ENCODE measurements at places on chromosomes 1 and 21.

DNA sequence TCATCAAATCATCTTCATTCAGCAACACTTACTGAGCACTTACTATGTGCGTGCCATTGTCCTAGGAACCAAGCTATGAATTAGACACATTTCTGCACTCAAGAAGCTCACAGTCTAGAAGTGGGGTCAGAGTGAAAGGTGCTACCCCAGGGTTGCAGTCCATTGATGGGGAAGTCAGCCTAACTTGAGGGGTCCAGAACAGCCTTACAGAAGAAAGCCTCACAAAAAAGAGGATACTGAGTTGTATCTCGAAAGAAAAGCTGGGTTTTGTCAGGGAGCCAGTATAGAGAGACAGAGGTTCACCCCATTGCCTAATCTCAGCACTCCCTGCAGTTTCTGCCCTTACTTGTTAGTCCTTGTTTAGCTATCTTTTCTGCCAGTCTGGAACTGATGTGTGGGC is 153.1 kb upstream of the JUN start:
- no peak for DNase-seq

GRCh38 chr1:172638885-172639831 is 19.7 kb upstream of the FASLG start:
- DNase-seq, result no peak

DNA sequence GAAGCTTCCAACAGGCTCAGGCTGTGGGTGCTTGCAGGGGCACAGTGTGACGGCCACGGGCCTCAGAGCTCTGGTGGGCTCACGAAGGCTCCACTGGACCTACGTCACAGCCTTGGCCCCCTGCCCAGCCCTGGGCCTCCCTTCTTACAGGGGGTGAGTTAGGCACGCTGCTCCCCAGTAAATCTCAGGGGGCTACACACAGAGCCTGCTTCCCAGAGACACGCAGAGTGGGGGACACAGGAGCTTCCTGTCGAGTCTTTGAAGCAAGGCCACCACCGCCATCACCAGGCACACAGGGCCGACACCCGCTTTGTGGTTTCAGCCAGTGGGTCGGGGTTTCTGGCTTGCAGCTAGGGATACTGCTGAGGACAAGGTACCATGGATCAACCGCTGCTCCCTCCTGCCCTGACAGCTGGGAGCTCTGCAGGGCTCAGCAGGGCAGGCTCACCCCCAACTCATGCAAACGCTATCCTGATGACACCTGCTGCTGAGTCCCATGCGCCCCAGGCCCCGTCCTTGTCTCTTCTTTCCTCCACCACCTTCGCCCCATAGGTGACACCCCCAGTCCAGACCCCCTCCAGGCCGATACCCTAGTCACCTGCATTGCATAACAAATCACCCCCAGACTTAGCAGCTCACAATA is 5.5 kb upstream of the CFAP410 start:
- no peak for DNase-seq

- no peak for DNase-seq
Measured at GRCh38 chr1:246306415-246307037, 200.6 kb downstream of the SMYD3 start.

DNA sequence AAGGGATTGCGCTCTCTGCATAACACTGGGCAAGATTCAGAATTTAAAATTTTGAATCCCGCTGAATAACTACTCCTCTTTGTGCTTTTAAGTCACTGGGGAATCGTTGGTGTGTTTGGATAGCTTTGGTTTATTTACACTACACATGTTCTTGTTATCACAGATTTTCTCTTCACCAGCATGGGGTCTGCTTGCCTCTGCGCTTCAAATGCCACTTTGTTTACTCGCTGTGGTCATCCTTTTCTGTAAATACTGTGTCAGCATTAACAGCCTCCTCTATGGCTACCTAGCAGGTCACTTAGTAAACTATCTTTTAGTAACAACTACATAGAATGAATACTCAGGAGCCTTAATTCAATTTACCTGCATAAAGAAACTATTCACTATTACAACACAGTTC is 14.4 kb upstream of the KCNH1 start:
- DNase-seq, result no peak

GRCh38 chr1:53562291-53562980 is 103.2 kb downstream of the DMRTB1 start:
- DNase-seq, result no peak

GRCh38 chr21:45404730-45405270 is at the start of gene COL18A1:
Gene COL18A1 (plus strand): TSS chr21:45405165. CDS start chr21:45405231, 66 bp downstream.
- no peak for DNase-seq

DNA sequence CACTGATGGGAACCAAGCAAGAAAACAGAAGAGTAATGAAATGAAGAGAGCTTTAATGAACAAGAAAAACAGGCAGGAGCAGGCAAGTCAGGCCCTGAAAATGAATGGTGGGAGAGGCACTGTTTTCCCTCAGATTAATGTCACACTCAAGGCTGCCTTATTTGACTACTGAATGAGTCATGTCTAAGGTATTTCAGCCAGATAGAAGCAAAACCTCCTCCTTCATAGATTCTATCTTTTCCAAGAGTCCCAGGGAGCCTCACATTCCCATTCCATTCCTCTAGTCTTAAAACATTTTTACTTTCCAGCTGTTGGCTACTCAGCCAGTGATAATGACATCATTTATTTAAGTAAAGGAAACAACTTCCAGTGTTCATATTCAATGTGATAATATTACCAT is 228.4 kb upstream of the NRIP1 start:
- no peak for DNase-seq

- peak; percentile 27 for DNase-seq
Measured at GRCh38 chr1:112674986-112675727, 698 bp downstream of the MOV10 start.

DNA sequence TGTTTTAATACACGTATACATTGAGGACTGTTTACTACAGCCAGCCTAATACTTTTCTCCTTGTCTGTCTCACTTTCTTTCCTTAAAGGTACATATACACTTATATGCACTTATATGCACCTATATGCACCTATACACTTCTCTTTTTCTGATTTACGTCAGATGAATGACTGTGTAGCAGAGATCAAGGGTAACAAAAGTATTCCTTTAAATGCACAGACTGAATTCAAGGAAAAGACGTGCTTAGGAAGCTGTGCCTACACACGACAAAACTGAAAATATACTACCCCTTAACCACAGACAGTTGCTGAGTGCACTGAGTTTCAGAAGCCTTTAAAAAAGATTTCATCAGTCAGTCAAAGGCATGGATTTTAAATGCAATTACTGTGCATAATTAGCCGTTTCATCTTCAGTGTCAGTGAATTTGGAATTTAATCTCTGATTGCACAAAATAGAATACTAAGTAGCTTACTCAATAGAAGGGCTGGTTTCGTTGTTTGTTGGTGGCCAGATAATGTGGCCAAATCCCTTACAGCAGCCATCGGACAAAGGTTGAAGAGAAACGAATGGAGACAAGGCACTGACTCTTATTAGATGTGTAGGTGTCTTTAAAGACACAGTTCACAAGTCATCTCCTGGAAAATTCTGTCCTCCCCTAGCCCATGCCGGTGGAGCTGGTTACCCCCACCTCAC is 38.3 kb upstream of the TARBP1 start:
- DNase-seq, result no peak

- DNase-seq, result no peak
Measured at GRCh38 chr1:40625476-40626382, 39.8 kb downstream of the RIMS3 start.

DNA sequence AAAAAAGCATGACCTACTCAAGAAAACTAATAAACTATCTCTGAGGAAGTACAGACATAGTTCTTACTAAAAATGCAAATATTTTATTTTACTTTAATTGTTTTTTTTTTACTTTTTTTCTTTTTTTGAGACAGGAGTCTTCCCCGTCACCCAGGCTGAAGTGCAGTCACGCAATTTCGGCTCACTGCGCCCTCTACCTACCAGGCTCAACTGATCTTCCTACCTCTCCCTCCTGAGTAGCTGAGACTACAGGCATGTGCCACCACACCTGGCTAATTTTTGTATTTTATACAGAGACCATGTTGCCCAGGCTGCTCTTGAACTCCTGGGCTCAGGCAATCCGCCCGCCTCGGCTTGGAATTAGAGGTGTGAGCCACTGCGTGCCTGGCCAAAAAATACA is 1263.1 kb downstream of the KCNT2 start:
- no peak for DNase-seq

DNA sequence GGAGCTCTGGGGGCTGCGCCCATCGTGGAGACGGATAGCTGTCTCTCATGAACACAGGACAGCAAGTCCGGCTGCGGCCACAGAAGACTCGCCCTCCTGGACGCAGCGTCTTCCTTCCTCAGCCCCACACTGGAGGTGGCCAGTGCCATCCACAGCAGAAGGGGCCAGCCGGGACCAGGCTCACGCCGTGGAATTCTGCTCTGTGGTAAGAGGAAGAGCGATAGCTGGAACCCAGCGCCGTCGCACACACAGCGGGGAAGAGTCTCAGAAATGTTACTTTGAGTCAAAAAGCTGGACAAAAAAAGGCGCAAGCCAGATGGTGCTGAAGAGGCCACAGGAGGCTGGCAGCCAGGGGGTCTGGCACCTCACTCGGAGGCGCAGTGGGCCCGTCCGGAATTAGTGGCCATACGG is 113.9 kb upstream of the COL6A1 start:
- DNase-seq, result no peak

DNA sequence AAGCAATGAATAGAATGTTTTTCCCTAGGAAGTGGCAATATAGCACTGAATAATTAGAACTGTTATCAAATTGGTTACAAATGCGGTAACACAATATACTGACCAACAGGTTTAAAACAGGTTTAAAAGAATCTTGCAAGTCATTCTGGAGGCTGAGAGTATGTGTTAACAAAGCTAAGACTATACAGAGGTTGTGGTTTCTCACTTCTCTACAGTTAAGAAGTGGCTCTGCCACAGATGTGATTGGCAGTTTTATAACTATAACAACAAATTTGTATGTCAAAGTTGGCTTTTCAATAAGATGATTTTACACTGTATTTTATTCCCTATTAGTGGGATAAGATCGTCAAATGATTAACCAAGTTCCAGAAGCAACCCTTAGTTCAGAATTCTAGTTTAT is 7.1 kb downstream of the ANGEL2 start:
- no peak for DNase-seq

DNA sequence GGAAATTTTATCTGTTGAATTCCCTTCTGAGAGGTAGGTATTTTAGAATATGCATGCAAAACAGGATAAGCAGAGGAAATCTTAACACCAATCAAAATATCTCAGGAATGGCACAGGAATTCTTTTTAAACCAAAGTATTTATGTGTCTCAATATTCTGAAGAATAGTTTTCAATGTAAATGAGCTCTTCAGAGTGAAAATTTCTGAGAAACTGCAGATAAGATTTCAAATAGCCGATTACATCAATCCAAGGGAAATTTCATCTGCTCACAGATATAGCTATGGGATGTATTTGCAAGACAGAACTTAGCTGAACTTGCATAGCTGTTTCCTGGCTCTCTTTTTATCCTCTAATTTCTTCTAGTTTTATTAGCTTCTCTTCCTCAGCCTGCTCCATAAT is 209.5 kb downstream of the GRIK1 start:
- DNase-seq, result no peak

DNA sequence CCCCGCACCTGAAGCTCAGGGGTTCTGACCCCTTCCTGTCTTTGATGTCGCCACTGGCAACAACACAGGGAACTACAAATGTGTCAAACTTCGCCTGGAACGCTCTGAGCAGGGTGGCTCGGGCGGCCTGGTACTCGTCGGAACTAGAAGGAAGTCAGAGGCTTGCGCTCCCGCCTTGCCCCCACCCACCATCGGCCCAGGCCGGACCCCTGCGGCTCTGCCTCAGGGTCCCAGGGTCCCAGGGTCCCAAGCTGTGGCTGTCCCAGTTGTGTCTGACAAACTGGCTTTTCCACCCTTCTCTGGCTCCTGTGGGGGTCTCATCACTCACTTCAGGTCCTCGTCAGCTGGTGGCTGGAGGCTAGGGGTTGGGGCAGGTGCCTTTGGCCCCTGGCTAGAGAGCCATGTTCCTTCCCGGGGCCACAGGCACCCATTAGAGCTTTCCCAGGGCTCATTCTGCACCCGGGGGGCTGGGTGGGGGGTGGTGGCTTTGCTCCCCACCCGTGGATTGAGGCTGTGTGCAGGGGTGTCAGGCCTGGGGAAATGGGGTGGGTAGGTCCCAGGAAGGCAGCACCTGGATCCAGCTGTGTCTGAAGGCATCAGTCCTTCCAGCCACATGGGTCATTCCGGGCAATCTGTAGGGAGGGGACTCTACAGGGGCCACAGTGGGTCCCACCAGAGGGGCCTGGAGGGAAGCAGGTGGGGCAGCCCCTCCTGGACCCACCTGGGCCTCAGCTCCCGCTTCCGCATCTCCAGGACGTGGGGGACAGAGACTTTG is 8.0 kb upstream of the TMEM52 start:
- DNase-seq, result no peak

DNA sequence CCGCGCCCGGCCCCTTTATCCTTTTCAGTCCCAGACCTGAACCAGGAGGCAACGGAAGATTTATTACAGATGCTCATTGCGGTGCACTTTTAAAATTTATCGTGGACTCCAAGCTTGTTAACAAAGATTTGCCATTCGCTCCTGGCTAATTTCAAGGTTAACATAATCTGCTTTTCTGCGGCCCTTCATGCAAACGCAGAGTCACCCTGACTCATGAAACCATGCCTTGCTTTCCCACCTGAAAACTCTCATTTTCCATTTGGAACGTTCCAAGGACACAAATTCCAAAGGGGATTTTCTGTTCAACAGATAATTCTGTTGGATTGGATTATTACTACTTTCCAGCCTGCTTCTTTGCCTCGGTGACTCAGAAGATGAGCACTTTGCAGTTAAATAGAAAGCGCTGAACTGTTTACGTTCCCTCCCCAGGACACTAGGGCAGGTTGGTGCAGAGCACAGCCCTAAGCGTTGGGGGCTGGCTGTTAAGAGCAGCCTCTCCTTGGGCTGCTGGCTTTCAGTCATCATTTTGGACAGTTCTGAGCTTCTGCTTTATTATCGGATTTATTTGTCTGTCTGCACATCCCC is 51.1 kb downstream of the CD247 start:
- no peak for DNase-seq

- no peak for DNase-seq
Measured at GRCh38 chr1:220882061-220882891, 3.0 kb downstream of the HLX start.

GRCh38 chr1:246355411-246356230 is 151.5 kb downstream of the SMYD3 start:
- no peak for DNase-seq

DNA sequence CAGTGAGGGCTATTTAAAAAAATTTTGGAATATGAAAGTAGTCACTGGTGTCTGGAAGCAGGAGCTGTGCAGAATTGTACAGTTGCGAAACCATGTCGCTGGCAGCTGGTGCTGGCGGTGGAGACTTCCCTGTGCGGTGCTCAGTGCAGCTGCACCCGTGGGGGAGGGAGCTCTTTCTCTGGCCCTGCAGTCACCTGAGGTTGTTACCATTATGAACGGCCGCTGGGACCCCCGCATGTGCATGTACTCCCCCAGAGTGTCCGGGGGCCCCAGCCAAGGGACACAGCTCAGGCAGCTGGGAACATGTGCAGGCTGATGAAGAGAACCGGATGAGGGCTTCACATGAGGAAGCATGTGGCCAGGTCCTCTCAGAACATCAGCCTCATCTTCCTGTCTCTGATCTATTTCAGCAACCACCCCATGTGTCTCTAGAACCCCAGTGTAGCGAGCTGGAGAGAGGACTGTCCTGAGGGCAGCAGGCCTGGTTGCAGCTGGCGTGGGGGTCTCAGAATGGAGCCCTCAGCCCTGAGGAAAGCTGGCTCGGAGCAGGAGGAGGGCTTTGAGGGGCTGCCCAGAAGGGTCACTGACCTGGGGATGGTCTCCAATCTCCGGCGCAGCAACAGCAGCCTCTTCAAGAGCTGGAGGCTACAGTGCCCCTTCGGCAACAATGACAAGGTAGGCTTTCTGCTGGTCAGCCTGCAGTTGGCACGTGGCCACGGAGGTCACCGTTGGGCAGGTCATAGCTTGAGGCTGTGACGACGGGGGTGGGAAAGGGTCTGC is at the start of gene TRPM2:
Gene TRPM2, plus strand, starts transcription at position 431 of the 780 bp plus-strand sequence. Its CDS starts 80 bp downstream, at position 511.
- no peak for DNase-seq

Measured in NCI-H510A (cell line).